ENCODE measurements at places on chromosomes 3 and 15.

GRCh38 chr15:90013503-90013937 lies 12.4 kb downstream of the ZNF710 start:
- peak; percentile 32 for DNase-seq

DNA sequence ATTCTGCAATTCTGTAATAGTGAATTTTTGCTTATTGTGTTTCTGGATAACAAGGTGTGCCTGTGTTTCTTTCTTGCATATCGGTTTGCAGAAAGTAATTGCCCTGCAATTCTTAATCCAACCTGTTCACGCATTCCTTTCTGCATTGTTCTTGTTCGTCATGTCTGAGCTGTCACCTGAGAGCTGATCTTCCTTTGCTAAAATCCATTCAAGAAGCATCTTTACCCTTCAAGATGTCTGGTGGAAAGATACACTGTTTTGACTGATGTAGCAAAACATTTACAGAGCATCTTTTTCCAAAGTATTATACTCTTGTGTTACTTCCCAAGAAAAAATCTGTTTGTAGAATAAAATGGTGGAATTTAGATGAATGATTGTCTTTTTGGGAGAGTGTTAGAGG lies 159.0 kb upstream of the WNT5A start:
- no peak for DNase-seq

GRCh38 chr3:32276279-32276841 lies 37.9 kb downstream of the CMTM8 start:
- no peak for DNase-seq

GRCh38 chr3:63192248-63192647 lies 85.9 kb upstream of the SYNPR start:
- DNase-seq = no peak

GRCh38 chr3:195068084-195069080 lies 202.6 kb downstream of the XXYLT1 start:
- no peak for DNase-seq

DNA sequence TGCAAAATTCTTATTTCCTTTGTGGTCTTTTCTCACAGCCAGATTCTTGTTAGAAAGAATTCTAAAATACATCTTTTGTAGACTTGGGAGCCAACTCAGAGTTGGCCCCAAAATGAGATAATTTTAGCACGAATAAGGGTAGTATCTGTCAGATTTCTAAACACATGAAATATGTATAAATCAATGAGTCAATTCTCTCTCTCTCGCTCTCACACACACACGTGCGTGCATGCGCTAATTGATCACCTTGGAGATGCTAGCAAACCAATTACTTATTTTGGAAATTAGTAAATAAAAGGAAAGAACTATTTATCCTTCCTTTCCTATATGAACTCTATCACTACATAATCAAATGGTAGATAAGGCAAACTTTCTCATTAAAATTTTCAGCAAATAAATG lies 32.9 kb upstream of the PIK3R4 start:
- no peak for DNase-seq

DNA sequence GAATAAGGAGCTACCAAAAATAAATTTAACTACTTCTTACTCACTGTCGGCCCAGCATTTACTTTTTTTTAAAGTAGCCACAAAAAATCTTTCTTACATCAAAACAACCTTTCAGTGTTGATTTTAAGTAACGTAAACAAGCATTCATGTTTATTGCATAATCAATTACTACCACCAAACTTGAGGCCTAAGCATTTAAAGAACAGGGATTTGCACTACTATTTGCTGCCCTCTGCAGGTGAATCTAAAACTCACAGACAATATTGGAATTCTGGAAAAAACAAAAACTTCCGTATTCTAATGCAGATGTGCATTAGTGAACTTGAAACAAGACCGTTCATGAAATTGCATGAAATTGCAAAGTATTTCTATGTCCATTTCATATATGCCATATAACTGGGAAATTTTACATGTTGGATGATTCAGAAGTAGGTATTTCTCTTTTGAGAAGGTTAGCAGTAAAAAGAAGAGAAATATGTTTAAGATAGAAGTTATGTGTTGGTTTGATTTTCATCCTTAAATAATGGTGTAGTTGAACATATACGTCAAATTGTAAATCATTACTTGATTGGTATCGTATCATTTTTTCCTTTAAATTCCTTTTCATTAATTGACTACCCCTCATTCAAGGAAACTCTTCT lies 55.6 kb downstream of the CGGBP1 start:
- no peak for DNase-seq

All from central memory CD8-positive, alpha-beta T cell (primary cell).